RCC 7860 (cell line): ENCODE measurements at places on chromosomes 5 and 9.
A peak's percentile ranks its signal among the peaks of the same experiment; 100 is the strongest.

DNA sequence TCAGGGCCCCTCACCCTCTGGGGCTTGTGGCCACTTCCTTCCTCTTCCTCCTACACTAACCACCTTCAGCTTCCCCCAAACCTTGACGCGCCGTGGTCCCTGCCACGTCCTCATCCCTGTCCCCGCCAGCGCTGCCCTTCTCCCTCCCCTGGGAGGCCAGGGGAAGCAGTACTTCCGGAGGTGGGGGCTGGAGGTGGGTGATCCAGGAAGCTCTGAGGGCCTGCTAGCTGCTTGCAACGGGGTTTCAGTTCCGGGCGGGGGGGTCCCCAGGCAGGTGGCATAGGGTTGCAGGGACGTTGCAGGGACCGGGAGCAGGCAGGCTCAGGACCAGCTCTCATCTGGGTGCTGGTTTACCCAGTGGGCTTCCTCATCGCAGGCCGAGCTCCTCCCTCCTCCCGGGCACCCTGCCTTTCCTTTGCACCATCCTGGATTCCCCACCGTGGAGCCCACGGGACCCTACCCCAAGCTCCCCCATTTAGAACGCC lies 70.0 kb downstream of the RXRA start:
- DNase-seq, result no peak

- peak; percentile 44 for DNase-seq
Observed at GRCh38 chr5:27020973-27021372, 17.4 kb downstream of the CDH9 start.

DNA sequence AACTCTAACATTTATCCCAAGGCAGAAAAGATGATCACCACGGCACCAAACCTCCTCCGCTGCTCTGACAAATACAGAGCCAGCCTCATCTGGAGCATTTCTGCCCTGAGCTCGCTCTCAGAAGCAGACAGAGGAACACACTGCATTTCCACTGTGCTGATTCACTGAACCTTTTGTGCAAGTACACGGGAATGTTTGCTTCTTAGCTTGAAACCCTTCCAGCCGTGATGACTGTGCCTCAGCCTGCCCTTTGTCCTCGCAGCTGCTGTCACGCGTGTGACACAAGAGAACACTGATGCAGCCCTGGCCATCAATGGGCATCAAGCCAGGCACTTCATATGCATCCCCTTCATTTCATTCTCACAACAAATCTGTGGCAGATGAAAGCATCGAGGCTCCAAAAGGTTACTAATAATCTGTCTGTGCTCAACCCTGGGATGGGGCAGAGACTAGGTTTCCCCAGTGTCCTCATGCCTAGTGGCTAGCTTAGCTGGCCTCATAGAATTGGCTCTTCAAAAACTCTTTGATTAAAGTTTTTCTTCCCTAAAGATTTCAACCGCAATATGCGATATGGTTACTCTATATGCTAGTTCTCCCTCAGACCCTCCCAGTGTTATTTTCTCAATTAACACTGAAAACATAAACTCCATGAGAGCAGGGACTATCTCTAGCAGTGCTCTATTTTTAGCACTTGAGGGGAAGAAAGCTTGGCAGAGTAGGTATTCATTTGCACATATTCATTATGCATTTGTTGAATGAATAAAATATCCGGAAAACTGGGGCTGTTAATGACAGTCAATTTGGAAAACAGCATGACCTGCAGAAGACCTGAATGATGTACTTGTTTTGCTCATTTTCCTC lies 7.3 kb downstream of the CDC14B start:
- peak; percentile 87 for DNase-seq

DNA sequence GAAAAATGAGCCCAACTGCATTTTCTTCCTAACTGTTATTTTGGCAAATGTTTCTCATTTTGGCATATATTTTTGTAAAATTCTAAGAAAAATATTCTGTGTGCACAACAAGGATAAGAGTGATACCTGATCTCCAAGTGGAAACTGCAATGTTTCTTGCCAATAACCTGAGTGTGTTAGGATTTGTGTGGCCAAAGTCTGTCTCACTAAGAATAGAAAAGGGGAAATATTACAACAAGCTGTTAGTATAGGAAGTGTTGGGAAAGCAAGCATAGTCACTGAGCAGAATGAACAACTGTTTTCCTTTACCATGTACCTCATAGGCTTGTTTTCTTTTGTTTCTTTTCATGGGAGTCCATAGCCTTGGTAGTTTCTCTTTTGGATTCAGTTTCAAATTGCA lies 624.2 kb downstream of the MTRR start:
- DNase-seq, result no peak

DNA sequence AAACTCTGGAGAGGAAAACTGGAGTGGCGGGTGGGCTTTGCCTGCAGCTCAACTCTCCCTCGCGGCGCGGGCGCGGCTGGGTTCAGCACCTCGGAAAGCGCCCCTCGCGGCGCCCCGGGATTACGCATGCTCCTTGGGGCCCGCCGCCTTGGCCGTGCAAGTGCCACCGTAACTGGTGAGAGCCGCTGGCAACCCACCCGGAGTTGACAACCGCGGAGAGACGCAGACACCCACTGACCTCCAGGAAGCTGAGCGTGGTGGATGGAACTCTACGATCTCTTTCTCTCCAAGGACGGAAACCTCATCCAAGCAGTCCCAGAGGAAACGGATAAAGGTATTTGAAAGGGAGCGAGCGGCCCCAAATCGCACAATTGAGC lies 194 bp upstream of the RXFP3 start:
- DNase-seq, result no peak

GRCh38 chr5:80780024-80780423 lies 125.2 kb upstream of the DHFR start:
- DNase-seq, result no peak
